ENCODE measurements at places on chromosomes 5 and 9.
A peak's percentile ranks its signal among the peaks of the same experiment; 100 is the strongest.

- DNase-seq: no peak
Observed at GRCh38 chr5:125291447-125291846, 545.0 kb upstream of the ZNF608 start.

DNA sequence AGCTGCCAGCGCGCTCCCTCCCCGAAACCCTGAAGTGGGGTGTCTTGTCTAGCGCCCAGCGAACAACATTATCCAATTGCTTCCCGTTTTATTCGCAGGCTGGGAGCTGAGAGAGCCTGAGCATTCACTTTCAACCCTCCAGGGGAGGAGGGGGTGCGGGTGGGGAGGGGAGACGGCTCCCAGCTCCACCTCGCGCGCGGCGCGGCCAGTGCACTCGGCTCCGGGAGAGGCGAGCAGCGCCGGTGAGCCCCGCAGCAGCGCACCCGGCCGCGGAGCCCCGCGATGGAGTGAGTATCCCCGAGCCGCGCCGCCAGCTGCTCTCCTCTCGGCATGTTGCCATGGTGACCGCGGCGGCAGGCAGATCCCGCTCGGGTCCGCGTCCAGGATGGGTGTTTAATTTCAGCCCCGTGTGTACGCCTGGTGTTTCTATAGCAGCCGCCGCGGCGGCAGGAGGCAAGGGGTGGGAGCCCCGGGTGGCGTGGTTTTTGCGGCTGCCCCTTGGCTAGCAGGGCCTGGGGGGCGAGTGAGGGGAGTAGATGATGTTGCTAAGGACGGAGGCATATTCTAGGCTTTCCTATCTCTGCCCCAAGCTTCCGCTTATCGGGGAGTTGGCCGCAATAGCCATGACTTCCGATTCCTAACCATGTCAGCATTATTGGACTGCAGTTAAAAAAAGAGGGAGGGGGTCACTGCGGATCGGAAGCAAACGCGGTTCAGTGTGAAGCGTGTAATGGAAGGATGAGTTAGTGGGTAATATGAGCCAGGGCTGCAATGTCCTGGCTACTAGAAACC lies 139.2 kb upstream of the PALM2AKAP2 start:
- DNase-seq: no peak

DNA sequence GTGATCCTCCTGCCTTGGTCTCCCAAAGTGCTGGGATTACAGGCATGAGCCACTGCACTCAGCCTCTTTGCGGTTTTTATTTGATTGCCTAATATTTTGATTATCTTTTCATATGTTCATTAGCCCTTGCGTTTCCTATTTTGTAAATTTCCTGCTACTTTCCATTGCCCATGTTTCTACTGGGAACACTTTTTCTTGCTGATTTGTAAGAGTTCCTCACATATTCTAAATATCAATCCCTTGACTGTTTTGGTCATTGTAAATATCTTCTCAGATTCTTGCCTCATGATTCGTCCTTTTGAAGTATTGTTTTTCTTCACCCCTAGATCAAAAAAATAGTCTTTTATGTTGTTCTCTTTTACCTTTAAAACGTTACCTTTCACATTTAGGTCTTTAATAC lies 37.9 kb upstream of the TTC1 start:
- no peak for DNase-seq

DNA sequence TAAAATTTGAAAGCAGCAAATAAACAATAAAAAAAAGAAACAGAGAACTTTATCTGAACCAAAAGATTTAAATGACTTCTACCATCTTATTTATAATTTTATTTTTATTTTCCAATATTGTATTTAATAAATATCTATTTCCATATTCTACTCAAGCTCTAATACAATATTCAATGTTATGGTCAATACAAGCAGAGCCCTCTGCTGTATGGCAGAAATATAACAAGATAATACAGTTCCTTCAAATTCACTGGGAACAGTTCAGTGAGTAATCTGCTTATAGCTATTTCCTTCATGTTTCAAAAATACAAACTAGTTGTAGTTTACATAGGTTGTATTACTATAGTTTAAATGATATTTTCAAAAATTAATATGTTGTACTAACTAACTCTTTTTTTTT lies 332.7 kb downstream of the PRDM9 start:
- DNase-seq: no peak

DNA sequence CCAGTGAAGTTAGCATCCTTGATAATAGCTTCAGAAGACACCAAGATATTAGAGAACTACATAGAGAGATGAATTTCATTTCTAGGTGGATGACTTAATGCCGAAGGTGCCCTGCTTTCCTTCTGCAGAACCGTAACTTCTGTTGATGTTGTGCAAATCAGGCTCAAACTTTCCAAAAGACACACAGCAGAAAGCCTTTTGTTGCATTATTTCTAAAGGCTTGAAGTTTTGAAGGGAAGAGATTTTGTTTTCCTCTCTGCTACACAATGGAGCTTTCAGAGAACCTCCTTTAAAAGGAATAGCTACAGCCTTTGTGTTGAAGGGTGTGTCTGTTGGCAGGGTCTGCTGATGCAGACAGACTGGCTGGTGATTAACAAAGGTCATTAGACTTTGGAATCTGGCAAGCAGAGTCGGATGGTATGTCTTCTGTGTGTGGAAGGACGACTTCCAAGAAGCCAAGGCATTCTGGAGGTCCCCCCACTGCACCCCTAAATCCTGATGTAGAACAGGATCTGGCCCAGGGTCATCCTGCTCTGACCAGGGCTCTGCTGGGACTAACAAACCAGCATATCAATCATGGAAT lies 57.8 kb downstream of the ZNF462 start:
- DNase-seq: peak; percentile 35

GRCh38 chr9:109047259-109047658 lies 34.0 kb upstream of the CTNNAL1 start:
- no peak for DNase-seq

- peak; percentile 46 for DNase-seq
Observed at GRCh38 chr9:35287987-35288632, 126.3 kb downstream of the UNC13B start.

DNA sequence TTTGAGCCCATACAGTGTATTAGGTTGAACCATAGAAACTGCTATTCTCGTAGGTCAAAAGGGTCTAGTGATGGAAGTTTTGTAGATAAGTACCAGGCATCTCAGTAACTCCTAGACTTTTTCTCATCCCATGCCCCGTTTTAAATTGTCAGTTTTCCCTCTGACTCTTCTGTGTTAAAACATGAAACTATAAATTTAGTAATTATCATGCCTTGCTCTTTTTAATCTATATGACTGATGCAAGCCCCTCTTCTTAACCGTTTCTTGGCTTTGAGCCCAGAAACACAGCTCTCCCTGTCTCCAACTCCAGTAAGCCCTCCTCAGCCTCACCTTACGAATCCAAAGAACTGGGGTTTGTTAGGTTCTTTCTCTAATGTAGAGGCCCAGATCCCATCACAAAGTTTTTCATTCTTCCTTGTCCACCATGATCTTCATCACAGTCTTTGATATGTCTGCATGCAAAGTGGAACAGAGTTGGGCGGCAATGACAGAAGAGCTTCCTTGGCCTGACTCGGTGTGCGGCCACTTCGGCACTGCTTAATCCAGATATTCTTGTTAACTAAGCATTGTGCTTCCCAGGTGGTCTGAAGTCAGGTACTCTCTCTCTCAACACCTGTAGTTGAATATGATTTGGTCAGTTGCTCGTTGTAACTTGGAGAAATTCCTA lies 21.1 kb downstream of the RGMB start:
- DNase-seq: no peak

DNA sequence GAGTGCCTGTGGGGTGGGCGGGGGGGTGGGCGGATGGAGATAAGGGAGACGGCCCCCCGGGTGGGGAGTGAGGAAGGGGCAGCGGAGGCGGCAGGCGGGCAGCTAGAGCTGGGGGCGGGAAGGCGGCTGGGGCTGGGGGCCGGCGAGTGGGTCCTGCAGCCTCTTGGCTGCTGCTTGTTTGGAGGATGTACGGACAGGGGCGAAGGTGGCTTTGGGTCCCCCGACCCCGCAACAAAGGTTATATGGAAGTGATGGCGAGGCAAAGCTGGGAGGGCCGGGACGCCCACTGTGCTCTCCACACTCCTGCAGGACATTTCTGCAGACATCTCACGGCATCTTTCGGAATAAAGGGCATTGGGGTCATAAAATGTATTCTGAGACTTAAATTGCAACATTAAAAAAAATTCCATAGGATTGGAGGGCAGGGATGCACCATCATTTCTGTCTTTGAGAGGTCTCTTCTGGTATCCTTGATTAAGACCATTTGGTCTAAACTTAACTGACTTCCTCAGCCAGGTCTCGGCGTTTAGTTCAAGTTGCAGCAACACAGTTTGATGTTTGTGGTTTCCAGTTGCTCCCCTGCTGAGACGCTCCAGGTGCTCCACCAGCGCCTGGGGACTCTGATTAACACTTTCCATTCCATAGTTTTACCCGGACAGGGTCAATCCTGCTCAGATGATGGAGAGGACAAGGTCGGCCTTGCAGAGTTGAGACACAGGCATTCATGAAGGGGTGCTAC lies 101.6 kb upstream of the SSBP2 start:
- no peak for DNase-seq

DNA sequence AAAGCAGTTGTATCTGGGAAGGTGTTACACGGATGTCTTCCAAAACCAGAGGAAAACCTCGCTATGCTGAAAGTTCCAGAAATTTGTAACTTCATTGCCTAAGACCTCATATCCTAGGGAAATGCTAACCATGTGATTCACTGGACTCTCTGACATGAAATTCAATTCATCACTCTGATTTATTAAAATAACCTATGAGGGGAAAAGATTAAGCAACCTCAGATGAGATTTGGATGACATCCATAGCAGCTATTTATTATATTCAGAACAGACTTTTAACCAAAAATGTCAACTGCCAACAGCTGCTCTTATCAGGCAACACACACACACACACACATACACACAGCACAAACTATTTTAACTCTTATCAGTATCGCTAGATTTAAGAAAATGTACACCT lies 1006.4 kb upstream of the CTNND2 start:
- no peak for DNase-seq

DNA sequence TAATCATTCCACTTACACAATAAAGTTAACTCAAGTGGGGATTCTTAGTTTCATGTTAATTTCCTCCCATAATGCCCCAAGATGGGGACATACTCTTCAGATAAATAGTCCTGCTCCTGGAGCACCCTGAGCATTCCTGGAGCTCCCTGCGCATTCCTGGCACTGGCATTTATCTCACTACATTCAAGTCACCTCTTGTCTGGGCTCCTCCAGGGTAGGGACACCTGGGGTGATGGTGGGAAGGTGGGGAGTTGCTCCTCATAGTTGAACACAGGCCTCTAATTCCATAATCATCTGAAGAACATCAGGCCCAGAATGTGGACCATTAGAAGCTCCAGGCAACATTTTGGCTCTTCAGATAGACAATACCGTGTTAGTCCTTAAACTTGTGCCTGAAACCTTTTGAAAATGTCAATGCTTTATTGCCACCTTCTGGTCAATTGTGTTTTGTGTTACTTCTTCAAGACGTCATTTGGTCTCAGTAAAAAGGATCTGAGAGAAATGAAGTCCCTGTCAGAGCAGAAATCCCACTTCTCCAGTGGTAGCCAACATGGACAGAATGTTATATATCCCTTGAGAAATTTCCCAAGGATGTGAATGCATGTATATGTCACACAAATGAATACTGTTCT lies 14.2 kb upstream of the AGGF1 start:
- DNase-seq: peak; percentile 57

DNA sequence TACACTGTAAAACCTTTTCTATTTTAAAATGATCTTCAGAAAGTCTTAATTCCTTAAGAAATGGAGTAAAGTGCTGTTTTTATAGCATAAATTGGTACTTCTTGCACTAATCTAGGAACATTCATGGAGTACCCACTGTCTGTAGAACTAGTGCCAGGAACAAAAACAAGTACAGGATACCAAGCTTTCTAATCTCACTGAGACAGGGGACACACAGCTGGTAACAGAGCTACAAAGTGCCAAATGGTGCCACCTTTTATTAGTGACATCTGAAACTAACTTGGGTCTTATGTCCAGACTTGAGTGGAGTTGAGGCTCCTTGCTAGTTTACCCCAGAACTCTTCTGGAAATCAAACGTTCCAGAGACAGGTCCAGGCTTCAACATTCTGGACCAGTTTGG lies 57.9 kb downstream of the RNF130 start:
- no peak for DNase-seq

GRCh38 chr5:129917224-129917623 lies 13.0 kb downstream of the CHSY3 start:
- no peak for DNase-seq

GRCh38 chr5:134642931-134643530 lies 5.6 kb upstream of the SEC24A start:
- DNase-seq: no peak

- no peak for DNase-seq
Observed at GRCh38 chr5:67077296-67077695, 119.3 kb downstream of the CD180 start.

DNA sequence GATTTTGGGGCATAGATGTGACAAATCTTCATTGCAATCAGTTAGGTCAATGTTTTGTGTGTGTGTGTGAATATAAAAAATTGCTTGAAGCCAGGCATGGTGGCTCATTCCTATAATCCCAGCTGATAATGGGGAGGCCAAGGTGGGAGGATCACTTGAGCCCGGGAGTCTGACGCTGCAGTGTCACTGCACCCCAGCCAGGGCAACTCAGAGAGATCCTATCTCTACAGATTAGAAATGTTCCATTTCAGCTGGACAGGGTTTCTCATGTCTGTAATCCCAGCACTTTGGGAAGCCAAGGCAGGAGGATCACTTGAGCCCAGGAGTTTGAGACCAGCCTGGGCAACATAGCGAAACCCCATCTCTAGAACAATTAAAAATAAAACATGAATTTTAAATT lies 11.5 kb downstream of the OR2V2 start:
- DNase-seq: no peak

DNA sequence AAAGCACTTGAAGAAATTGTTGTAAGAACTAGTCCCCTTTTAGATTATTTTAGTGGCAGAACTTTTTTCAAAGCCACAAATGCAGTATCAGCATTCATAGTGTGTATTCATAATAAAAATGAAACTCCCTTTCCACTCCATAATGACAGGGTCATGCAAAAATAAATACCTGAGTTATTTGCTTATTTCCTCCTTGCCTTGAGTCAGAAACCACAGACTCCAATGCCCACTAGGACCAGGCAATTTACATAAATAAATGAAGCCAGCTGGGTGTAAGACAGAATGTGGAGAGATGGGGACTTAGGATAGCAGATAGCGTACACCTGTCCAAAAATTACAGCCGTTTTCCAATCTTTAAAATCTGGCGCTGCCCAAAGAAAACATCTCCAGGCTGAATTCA lies 417.8 kb downstream of the TMEM161B start:
- DNase-seq: peak; percentile 50

DNA sequence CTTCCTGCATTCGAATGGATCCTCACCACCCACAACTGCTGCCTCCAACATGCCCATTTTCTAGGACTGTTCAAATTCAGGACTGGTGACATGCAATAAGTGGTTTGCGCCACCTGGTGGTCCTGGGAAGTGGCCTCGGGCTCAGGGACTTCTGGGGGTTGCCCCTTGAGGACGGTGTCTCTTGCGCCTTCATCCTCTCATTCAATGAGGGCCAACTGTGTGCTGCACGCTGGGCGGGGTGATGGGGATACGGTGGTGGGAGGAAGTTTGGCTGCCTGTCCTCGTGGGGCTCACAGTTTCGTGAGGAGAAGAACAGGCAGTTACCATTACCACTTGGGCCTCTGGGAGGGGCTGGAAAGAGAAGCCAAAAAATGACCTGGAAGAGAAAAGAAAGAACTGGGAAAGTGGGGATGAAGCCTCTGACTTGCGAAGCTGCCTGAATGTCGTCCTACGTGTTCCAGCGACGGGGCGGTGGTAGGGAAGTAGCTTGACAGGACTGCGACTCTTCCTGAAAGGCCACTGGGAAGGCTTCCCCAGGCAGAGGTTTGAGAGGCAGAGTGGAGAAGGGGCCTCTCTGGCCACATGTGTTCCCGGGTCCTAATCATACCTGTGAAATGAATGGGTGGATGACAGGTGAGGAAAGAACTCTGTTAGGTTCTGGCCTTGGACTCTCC lies 49.0 kb downstream of the PSD2 start:
- peak; percentile 78 for DNase-seq

All from HT1080 (cell line).